Heart right ventricle (tissue), 16 donors: ENCODE measurements at places on chromosomes 7 and 10. TPM values are rescaled to one million over a fixed set of nuclear protein-coding genes. Genes with fewer than 3 reads are reported as not detected.

The IL6 gene
- 4.0 TPM for polyA plus RNA-seq

The UCN3 gene
- not detected for polyA plus RNA-seq

The HTRA1 gene
- polyA plus RNA-seq, result 31.9 TPM

The PDZD7 gene
- 0.13 TPM for polyA plus RNA-seq

The POLR2J2 gene
- polyA plus RNA-seq, result 8.6 TPM

The INA gene
- polyA plus RNA-seq, result not detected

The CALML3 gene
- polyA plus RNA-seq, result not detected

The MRLN gene
- not detected for polyA plus RNA-seq

The ASIC3 gene
- 3.7 TPM for polyA plus RNA-seq

The JAKMIP3 gene
- polyA plus RNA-seq, result 0.04 TPM

The CEP55 gene
- 0.22 TPM for polyA plus RNA-seq

- no peaks in the 10 kb centered on the region for H3K27me3 ChIP-seq
- peak overlapping the region; percentile 61 for H3K27ac ChIP-seq
- H3K36me3 ChIP-seq, result no peaks in the 10 kb centered on the region
- H3K4me3 ChIP-seq, result no peak overlapping the region
These were observed 52.7 kb downstream of the GRB10 start for GRCh38 chr7:50729962-50730361.

DNA sequence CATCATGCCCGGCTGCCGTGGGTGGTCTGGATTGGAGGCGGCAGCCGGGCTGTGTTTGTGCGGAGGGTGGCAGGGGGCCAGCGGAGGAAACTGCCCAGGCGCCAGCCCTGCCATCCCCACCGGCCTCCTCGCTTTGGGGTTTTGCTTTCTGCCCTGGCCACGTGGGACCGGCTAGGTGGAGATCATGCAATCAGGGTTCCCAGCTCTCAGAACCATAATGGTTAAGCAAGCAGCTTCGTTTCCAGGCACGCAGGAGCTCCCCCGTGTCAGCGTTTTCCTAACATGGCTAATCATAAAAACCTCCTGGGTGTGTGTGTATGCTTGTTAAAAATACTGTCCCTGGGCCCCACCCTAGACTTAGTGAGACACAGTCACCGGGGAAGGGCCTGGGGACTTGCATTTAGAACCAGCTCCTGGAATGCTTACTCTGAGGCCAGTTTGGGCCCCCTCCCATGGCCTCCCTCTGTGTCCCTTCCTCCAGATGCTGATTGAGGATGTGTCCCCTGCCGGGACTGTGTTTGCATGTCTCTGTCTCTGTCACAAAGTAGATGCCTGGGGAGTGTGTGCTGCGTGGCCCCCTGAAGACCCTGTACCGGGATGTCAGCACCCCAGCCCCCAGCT lies 119.3 kb downstream of the CUX1 start:
- H3K4me3 ChIP-seq, result peak overlapping the region; percentile 30
- DNase-seq, result no peak
- H3K27me3 ChIP-seq, result no peaks in the 10 kb centered on the region
- peak overlapping the region; percentile 91 for H3K27ac ChIP-seq
- no peaks in the 10 kb centered on the region for H3K36me3 ChIP-seq
- H3K4me1 ChIP-seq, result peaks cover 57% of the 10 kb centered on the region

DNA sequence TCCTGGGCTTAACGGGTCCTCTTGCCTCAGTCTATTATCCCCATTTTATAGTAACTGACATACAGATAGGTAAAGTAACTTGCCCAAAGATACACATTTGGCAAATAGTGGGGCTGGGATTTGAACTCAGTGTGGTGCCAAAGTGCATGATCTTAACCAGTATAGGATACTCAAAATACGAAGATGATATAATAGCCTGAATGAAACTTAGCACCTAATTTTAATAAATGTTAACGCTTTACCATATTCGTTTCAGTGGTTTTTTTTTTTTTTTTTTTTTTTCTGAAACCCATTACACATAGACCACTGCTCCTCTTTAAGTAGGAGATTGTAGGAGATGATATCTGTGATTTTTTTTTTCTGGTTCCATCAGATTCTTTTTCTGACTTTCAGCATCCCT lies 21.4 kb downstream of the ACTR3B start:
- DNase-seq, result no peak
- H3K27me3 ChIP-seq, result no peaks in the 10 kb centered on the region
- H3K36me3 ChIP-seq, result no peaks in the 10 kb centered on the region
- no peak overlapping the region for H3K4me3 ChIP-seq
- H3K27ac ChIP-seq, result no peak overlapping the region

DNA sequence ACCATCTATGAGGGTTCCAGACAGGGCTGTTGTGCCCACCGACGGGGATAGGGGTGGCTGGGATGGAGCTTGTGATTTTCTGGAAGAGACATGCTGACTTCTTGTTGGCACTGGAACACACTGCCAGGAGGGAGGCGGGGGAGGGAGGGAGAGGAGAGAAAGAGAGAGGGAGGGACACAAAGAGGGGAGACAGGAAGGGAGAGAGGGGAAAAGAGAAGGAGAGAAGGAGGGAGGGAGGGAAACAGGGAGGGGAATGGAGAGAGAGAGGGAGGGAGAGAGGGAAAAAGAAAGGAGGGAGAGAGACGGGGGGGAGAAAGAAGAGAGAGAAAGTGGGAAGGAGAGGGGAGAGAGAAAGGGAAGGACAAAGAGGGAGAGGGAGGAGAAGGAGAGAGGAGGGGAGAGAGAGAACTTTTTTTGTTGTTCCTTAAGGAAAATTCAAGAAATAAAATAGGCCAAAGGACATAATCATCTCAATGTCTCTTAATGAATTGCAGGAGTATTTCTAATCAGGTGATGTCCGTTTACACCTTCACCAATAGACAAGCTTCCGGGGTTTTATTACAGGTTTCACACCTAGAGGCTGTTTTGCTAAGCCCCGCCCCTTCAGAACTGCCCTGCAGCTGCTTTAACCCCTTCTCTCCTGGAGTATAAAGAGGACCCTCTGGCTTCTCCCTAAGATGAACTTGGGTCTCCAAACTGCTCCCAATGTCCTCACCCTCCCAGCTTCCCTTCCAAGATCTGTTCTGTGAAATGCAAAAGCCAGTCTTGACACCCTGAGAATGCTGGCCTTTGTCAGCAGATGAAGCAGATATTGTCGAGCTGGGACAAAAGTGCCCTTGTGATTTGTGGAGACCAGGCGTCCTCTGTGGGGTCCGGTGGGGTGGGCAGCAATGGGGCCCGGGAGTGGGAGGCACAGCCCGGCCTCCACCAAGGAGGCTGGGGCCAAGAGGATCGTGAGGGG lies 82.0 kb upstream of the GTF2IRD1 start:
- no peaks in the 10 kb centered on the region for H3K4me1 ChIP-seq
- no peak overlapping the region for H3K4me3 ChIP-seq
- no peak for DNase-seq
- no peaks in the 10 kb centered on the region for H3K27me3 ChIP-seq
- no peak overlapping the region for H3K27ac ChIP-seq

GRCh38 chr7:102992938-102993717 lies 80.3 kb downstream of the LRRC17 start:
- H3K4me1 ChIP-seq, result peaks cover 57% of the 10 kb centered on the region
- no peaks in the 10 kb centered on the region for H3K36me3 ChIP-seq
- H3K27me3 ChIP-seq, result no peaks in the 10 kb centered on the region
- H3K27ac ChIP-seq, result peak overlapping the region; percentile 39
- DNase-seq, result no peak
- no peak overlapping the region for H3K4me3 ChIP-seq

DNA sequence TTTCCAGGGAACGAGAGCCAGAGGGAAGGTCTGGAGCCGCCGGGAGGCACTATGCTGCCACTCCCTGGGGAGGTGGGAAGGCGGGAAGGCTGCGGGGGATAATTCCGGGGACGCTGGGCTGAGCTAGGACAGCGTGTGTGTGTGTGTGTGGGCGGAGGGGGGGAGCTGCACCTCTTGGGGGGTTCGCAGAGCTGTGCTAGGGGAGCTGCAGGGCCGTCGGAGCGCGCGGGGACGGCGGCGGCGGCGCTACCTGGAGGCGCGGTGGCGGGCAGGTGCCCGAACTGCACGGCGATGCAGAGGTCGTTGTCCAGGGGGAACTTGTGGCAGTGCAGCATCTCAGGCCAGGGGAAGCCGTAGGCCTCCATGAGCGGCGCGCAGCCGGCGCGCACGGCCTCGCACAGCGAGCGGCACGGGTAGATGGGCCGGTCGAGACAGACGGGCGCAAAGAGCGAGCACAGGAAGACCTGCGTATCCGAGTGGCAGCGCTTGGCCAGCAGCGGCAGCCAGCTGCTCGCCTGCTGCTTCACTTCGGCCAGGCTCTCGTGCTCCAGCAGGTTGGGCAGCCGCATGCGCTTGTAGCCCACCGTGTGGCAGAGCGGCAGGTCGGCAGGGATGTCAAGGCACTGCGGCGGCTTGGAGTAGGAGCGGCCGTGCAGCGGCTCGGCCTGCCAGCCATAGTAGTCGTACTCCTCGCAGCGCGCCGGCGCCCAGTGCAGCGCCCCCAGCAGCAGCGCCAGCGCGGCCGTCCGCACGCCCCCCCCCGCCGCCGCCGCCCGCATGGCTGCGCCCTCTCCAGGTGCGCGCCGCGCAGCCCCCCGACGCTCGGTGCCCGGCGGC lies 526 bp downstream of the SFRP5 start:
- H3K27ac ChIP-seq, result no peak overlapping the region
- H3K4me1 ChIP-seq, result peaks cover 10% of the 10 kb centered on the region
- peaks cover 49% of the 10 kb centered on the region for H3K27me3 ChIP-seq

DNA sequence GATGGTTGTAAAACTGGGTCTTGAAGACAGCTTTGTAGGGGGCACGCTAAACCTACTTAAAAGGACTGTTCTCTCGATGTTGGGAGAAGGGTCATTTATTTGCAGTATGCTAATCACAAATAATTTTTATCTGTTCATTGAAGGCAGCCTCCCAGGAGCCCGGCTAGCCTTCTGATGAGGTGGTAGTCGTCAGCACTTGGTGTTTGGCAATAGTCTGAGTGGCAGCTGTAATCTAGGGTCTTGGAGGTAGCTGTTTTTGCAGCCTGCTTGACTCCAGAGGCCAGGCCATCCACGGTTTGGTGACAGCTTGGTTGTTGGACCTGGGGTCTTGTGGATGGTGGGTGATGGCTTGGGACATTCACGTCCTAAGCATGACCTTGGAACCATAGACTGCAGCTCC lies 2.2 kb downstream of the GTF2IRD1 start:
- no peaks in the 10 kb centered on the region for H3K36me3 ChIP-seq
- H3K4me1 ChIP-seq, result peaks cover 30% of the 10 kb centered on the region
- peak overlapping the region; percentile 90 for H3K27ac ChIP-seq
- H3K27me3 ChIP-seq, result no peaks in the 10 kb centered on the region
- no peak overlapping the region for H3K4me3 ChIP-seq

GRCh38 chr7:101792051-101792681 lies 25.3 kb upstream of the CUX1 start:
- DNase-seq, result peak; percentile 22
- no peaks in the 10 kb centered on the region for H3K4me1 ChIP-seq
- H3K27me3 ChIP-seq, result no peaks in the 10 kb centered on the region
